Anterior cingulate cortex (tissue), 58 donors: ENCODE measurements at places on chromosomes 3 and 15.

DNA sequence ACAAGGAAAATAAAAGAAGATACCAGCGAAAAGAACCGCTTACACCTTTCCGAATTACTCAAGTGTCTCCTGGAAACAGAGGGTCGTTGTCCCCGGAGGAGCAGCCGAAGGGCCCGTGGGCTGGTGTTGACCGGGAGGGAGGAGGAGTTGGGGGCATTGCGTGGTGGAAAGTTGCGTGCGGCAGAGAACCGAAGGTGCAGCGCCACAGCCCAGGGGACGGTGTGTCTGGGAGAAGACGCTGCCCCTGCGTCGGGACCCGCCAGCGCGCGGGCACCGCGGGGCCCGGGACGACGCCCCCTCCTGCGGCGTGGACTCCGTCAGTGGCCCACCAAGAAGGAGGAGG, 325 bp downstream of the ALCAM start:
- DNase-seq: no peak

- no peak for DNase-seq
These were observed 1.9 kb upstream of the KIF23 start for GRCh38 chr15:69412274-69412673.

GRCh38 chr15:90336705-90337141, 15.4 kb upstream of the ZNF774 start:
- no peak for DNase-seq

DNA sequence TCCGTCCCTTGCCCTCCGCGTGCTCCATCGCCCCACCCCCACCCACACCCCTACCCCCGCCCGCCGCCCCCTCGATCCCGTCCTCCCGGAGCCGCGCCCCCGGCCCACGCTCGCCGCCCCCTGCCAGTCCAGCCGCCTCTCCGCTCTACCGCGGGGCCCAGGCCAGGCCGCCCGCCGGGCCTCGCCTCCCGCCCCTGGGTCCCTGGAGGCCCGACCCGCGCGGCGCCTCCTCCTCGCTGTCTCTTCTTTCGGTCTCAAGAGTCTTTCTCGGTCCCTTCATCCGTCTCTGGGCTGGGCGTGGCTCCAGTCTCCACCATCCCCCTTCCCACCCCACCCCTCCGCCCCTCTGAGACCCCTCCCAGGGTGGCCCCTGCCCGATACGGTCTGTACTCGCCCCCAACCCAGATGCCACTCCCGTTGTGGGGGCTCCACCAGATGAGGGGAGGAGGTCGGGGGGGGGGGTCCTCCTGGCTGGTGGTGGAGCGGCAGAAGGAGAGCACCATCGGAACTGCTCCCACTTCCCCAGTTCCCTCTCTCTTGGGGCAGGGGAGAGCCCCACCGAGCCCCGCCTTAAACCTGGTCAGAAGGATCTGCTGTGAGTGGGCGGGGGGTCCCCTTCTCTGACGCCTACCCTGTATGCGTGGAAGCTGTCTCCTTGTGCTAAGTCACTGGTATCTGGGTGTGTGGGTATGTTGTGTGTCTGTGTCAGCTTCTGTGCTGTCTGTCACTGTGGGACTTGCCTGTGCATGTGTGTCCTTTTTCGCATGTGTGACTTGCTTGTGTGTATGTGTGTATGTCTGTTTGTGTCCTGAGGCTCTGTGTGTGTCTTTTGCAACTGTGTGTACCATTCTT, 1.0 kb downstream of the PRKCD start:
- DNase-seq: no peak

GRCh38 chr3:183984127-183984740, 33.5 kb downstream of the ABCC5 start:
- DNase-seq: no peak

DNA sequence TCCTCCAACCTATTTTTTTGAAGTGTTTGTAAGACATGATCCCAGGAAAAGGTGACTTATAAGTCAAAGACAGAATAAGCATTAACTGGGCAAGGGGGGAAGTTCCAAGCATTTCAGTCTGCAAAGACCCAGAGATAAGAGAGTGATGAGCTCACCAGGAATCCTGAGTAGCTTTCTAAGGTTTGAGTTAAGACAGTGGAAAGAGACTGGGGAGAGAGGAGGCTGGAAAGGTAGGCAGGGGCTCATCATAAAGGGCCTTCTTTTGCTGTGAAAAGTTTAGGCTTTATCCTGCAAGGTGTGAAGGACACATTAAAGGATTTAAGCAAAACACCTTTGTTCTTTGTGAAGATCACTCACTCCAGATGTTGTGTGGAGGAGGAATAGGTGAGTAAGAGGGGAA, 438.8 kb downstream of the CHL1 start:
- no peak for DNase-seq

DNA sequence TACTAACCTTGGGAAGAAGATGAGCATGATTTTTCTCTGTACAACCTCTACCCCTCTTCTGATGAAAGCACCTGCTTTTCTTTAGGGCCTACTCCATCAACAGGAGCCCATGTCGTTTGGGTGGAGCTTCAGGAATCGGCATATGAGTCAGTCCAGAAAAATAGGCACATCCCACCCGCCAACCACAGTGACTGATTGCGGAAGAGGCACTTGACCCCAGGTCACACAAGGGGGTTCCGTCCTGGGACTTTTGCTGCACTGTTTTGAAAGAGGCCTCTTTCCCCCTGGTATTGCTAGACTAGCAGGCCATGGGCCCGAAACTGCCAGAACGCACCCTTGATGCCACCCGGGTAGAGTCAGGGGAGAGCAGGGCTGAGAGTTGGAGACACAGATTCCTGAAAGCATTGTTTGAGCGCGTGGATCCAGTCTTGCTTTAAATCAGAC, 19.3 kb upstream of the NRROS start:
- no peak for DNase-seq

- no peak for DNase-seq
These were observed 102.3 kb upstream of the GBE1 start for GRCh38 chr3:81863756-81864155.
